ENCODE measurements at places on chromosomes 7 and 10.

DNA sequence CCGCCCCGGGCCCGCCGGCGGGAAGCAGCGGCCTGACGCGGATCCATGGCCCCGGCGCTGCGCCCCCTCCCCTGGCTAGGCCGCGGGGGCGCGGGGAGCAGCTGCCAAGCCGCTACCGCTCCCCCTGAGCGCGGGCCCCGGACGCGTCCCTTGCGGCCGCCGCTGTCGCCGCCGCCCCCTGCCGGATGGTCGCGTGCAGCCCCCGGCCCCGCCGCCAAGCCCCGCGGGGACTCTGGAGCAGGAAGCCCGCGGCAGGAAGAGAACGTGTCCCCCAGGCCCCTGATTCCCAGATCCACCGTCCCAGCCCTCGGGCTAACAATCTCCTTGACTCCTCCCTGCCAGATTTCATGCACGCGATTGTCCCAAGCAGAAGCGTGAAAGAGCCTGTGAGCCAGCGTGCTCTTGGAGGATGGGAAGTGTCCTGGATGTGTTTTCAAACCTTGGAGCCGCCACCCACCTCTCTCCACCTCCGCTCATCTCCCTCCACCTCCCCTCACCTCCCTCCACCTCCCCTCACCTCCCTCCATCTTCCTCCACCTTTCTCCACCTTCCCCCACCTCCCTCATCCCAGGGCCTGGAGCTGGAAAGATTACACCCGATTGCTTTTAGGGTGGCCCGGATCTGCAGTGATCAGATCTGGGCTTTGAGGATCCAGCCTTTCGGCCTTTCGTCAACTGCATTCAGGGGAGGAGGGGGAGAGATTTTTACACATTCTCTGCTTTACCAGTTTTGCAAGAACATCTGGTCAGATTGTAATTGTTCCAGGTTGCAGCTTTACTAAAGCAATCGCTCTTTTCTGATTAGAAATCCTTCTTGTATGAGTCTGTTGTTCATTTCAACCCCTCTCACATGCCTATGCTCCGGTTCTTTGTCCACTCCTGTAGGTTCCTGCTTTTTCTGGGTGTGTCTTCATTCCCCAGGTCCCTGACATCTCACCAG lies 570 bp upstream of the PRTFDC1 start:
- peak; percentile 36 for DNase-seq

DNA sequence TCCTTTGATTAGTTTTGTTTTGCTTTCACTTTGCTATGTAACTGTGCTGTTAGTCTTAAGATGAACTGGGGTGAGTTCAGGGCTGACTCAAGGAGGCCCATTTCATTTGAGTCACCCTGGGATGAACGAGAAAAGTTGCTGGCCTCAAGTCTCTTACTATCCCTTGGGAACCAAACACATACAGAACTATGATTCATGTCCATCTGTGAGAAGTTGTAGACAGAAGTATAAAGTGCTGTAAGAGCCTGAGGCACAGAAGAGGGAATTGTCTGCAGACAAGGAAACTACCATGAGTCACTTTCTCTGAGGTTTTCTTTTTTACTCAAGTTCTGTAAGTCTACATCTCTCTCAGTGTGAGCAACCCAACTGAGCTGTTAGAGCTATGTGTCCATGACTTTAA lies 179.8 kb upstream of the CSTF2T start:
- DNase-seq = no peak

- DNase-seq = no peak
Measured at GRCh38 chr10:20105931-20106330, 289.7 kb downstream of the PLXDC2 start.

DNA sequence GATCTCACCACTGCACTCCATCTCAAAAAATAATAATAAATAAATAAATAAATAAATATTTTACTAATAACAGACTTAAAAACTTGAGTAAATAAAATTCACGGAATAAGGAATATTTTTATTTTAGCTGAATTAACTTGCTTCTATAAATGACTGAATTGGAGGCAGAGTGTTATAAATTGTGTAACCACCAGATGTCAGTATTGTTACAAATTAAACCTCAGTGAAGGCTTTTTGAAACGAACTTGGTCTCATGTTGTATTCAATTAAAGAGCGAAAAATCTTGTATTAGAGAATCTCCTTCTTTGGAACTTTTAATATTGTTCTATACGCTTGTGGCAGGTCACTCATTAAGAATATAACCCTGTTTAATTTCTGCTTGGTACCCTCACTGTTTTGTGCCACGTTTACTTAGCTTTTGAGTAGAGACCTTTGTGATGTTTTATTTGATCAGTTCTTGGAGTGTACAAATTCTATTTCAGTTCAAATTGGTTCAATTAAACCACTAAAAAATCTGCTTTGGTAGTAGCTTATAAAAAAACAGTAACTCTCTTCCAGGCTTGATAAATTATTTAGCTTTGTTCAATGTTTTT lies 45.6 kb upstream of the SCIN start:
- DNase-seq = no peak

DNA sequence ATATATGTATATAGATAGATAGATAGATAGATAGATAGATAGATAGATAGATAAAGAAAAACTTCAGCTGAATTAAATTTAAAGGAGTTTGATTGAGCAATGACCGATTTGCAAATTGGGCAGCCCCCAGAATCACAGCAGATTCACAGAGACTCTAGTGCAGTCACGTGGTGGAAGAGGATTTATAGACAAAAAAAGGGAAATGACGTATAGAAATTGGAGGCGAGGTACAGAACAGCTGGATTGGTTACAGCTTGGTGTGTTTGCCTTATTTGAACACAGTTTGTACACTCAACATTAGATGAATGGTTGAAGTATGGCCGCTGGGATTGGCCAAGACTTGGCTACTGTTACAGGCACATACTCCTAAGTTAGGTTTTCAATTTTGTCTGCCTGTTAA lies 8.2 kb upstream of the PODXL start:
- no peak for DNase-seq

DNA sequence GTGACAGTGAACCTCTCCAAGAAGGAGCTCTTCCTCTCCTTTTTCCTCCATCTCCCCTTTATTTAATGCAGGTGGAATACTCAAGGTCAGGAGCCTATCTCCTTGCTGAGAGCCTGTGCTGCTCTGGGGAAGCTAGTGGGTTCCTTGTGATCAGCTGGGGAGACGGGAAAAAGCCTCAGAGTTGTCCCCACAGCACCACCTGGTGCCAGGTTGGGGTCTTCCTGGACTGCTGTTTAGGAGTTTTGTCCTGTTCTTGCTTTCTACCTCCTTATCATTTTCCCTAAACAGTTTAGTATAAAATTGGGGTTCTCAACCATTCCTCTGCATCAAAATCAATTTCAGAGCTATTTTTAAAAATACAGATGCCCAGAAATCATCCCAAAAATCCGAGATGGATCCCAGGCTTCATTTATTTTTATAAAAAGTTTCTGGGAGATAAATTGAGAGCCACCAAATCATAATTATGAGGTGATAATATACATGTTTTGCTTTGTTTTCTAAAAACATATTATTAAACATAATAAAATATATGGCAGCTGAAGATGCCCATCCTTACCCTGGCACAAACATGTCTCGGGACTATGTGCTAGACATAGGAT lies 44.3 kb downstream of the MACC1 start:
- DNase-seq = no peak

DNA sequence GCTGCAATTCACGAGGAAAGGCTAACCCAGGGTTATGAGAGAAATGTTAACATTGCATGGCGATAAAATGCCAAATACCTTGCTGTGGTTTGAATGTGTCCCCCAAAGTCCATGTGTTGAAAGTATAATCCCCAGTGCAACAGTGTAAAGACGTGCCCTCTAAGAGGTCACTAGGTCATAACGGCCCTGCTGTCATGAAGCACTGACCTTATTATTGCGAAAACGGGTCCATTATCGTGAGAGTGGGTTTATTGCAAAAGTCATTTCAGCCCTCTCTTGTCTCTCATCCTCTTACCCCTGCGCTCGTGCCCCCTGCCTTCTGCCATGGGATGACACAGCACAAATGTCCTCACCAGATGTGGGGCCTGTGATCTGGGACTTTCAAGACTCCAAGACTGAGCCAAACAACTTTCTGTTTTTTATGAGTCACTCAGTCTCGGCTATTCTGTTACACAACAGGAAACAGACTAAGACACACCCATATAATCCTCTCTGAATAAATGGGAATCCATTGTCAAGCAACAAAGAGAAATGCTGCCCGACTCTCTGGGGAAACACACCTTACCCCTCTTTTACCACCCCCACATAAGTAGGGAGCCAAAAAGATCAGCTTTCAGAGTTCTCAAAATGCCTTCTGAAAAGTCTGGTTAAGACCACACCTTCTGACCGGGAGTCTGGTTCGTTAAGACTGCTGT lies 73.1 kb upstream of the UCN3 start:
- no peak for DNase-seq

Data from DMS79 (cell line).